GM23338 (cell line): ENCODE measurements at places on chromosomes 13 and 19. TPM values are rescaled to one million over a fixed set of nuclear protein-coding genes. Genes with fewer than 3 reads are reported as not detected.

Gene DACH1
- 0.39 and 0.45 TPM in 2 replicates for total RNA-seq

Gene TNFSF13B
- 0.10 TPM in 1 of 2 replicates, not detected in the other for total RNA-seq

Gene TMEM161A
- total RNA-seq: 59.3 and 59.5 TPM in 2 replicates

Gene IGFL1
- total RNA-seq: not detected in 2 replicates

Gene ZNF229
- 4.0 and 5.2 TPM in 2 replicates for total RNA-seq

DNA sequence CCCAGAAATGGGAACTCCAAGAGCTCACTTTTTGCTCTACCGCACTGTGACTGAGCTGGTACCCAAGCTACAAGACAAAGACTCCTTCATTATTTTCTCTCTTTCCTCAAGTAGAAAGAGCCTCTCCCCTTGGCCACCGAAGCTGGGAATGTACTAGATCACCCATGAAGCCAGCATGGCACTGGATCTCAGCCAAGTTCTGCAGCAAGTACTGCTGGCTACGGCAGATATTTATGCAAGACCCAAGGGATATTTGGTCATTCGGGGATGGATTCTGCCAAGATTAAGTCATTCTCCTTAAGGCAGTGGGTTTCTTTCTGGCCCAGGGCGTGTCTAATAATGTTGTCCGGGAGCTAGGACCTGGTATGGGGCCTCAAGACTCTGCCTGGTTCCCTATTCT, 633.5 kb downstream of the SLITRK1 start:
- no peaks in the 10 kb centered on the region for H3K4me1 ChIP-seq
- DNase-seq: no peak

DNA sequence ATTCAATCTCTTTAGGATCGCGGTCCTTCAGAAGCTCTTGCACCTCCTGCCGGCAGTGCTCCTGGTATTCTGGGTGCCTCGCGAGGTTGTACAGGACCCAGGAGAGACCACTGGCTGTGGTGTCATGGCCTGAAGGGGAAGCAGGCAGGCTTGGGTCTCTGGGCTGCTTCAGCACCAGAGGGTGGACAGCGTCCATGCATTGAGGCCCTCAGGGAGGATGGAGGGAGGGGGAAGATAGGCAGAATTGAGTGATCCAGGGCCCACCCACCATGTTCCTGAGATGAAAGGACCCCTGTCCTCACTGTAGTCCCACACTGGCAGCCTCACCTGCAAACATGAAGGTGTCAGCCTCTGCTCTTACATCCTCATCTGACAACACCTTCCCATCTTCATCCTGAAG, 17.9 kb upstream of the OR10H5 start:
- H3K27ac ChIP-seq: no peak overlapping the region
- H3K4me1 ChIP-seq: no peaks in the 10 kb centered on the region
- DNase-seq: peak; percentile 1
- no peaks in the 10 kb centered on the region for H3K36me3 ChIP-seq
- no peak overlapping the region for H3K4me3 ChIP-seq

DNA sequence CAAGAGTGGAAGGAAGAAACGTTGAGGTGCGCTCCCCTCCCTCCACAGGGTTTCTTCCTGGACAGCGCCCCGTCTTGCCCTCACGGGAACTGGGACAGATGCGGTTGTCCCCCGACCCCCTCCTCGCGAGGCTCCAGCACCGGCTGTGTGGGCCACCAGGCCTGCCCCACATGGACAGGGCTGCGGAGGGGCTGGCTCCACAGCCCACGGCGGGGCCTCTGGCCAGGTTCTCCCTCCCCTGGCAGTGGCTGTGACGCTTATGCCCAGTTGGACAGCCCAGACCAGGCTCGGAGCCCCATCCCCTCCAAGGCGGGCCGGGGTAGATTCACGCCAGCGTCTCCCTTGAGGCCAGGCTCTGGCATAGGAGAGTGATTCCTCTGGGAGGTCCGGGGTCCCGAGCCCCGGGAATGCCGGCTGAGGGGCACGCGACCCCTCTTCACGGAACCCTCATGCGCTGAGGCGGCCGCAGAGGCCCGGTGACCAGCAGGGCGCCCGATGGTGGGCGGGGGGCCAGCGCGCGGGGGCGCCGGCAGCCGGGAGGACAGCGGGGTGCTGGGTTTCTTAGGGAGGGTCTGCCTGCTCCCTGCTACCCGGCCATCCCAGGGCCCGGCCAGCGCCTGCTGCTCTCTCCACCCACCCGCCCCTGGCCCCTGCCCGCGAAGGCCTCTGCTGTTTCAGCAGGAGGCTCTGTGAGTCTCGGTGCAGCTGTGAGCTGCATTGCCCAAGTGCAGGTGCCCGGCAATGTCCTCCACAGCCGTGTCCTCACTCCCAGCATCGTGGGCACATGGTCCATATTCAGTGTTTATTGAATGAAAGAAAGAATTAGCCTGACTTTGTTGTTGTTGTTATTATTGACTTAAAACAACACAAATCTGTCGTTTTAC, 20.3 kb upstream of the GAS6 start:
- DNase-seq: no peak
- H3K27me3 ChIP-seq: no peaks in the 10 kb centered on the region

- H3K27me3 ChIP-seq: no peaks in the 10 kb centered on the region
- H3K4me3 ChIP-seq: no peak overlapping the region
- H3K36me3 ChIP-seq: no peaks in the 10 kb centered on the region
- no peak overlapping the region for H3K27ac ChIP-seq
- no peaks in the 10 kb centered on the region for H3K4me1 ChIP-seq
- no peak for DNase-seq
These were observed 3.7 kb upstream of the FCER2 start for GRCh38 chr19:7705387-7706187.

GRCh38 chr13:80989747-80990146, 648.8 kb upstream of the SPRY2 start:
- no peak overlapping the region for H3K27ac ChIP-seq
- H3K4me3 ChIP-seq: no peak overlapping the region
- no peaks in the 10 kb centered on the region for H3K27me3 ChIP-seq
- no peaks in the 10 kb centered on the region for H3K36me3 ChIP-seq
- H3K4me1 ChIP-seq: no peaks in the 10 kb centered on the region

DNA sequence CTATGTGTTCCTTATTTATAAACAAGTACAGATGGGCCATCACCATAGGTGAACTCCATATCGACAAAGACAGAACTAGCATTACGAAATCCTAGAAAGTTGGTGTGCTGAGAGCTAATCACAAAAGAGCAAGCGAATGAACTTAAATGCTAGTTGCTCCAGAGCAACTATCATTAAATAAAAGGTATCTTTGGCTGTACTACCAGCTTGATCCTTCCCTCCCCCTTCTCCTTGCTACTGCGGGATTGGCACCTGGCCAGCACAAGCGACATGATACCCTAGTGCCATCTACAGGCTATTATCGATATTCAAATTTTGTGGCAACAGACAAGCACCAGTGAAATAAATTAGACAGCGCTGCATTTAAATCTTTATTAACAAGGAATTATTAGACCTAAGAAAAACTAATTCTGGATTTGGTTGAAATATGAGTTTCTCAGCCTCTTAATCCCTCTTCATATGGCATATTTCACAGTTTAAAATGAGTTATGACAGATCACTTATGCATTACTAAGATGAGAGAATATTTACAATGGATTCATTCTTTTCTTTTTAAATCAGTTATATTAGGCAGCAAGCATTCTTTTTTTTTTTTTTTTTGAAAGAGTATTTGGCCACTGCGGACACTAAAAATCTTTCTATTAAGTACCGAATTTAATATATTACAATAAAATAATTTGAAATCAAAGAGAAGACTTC, 5.8 kb downstream of the PCDH9 start:
- H3K36me3 ChIP-seq: no peaks in the 10 kb centered on the region
- peaks cover 10% of the 10 kb centered on the region; the same call in 1 of the 2 replicates for H3K4me1 ChIP-seq
- peaks cover 5% of the 10 kb centered on the region for H3K27me3 ChIP-seq
- H3K4me3 ChIP-seq: no peak overlapping the region
- H3K27ac ChIP-seq: no peak overlapping the region
- peak; percentile 83 for DNase-seq

- H3K4me3 ChIP-seq: no peak overlapping the region
- H3K36me3 ChIP-seq: no peaks in the 10 kb centered on the region
- no peaks in the 10 kb centered on the region for H3K27me3 ChIP-seq
- no peak for DNase-seq
- no peaks in the 10 kb centered on the region for H3K4me1 ChIP-seq
- no peak overlapping the region for H3K27ac ChIP-seq
These were observed 676.1 kb upstream of the KLHL1 start for GRCh38 chr13:70784207-70784989.
